ENCODE measurements at places on chromosomes 1 and 21. TPM values are rescaled to one million over a fixed set of nuclear protein-coding genes. Genes with fewer than 3 reads are reported as not detected.

AQP10 gene
- total RNA-seq = 0.14 TPM

TSPAN2 gene
- total RNA-seq = 0.33 TPM

TMEM81 gene
- total RNA-seq = 0.98 TPM

HOOK1 gene
- total RNA-seq = 33.4 TPM

PADI3 gene
- not detected for total RNA-seq

LPAR3 gene
- not detected for total RNA-seq

CD1B gene
- total RNA-seq = not detected

SLC26A9 gene
- total RNA-seq = not detected

SPRR2A gene
- total RNA-seq = not detected

ASPM gene
- total RNA-seq = 0.17 TPM

C1orf87 gene
- not detected for total RNA-seq

SEMA4A gene
- total RNA-seq = 3.5 TPM

SIKE1 gene
- total RNA-seq = 40.4 TPM

FABP3 gene
- 28.2 TPM for total RNA-seq

C1orf116 gene
- 0.59 TPM for total RNA-seq

GRCh38 chr1:36217670-36218069 is 6.6 kb upstream of the THRAP3 start:
- H3K4me1 ChIP-seq = no peaks in the 10 kb centered on the region
- no peak overlapping the region for H3K27ac ChIP-seq
- H3K36me3 ChIP-seq = no peaks in the 10 kb centered on the region
- DNase-seq = no peak
- no peaks in the 10 kb centered on the region for H3K27me3 ChIP-seq

DNA sequence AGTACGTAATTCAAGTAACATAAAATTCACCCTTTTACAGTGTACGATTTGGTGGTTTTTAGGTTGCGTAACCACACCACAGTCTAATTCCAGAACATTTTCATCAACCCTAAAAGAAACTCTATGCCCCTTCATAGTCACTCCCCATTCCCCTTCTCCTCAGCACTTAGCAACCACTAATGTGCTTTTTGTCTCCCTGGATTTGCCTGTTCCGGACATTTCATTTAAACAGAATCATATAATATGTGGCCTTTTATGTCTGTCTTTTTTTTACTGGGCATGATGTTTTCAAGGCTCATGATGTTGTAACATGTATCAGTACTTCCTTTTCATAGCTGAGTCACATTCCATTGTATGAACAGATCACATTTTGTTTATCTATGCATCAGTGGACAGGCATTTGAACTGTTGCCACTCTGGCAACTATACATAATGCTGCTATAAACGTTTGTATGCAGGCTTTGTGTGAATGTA is 20.8 kb downstream of the OBSCN start:
- no peaks in the 10 kb centered on the region for H3K4me1 ChIP-seq
- no peak for DNase-seq
- H3K27ac ChIP-seq = no peak overlapping the region
- no peaks in the 10 kb centered on the region for H3K36me3 ChIP-seq

- H3K4me1 ChIP-seq = no peaks in the 10 kb centered on the region
- DNase-seq = no peak
- H3K27ac ChIP-seq = no peak overlapping the region
- no peaks in the 10 kb centered on the region for H3K27me3 ChIP-seq
- no peaks in the 10 kb centered on the region for H3K36me3 ChIP-seq
Observed at GRCh38 chr1:87179076-87179810, 149.4 kb upstream of the LMO4 start.

DNA sequence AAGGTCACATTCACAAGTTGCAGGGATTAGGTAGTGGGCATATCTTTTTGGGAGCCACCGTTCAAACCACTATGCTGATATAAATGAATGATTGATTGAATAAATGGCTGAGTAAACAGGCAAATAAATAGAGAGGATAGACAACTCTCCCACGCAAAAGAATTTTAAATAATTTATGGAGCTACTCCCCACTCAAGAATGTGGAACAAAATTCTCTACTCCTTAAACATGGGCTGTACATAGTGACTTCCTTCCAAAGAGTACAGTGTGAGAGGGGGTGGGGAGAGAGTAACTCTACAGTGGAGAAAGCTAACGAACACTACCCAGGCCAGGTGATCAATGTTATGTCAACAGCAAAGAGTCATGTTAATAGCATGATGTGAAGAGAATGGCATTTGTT is 40.7 kb downstream of the KRTAP19-8 start:
- no peaks in the 10 kb centered on the region for H3K36me3 ChIP-seq
- H3K27me3 ChIP-seq = no peaks in the 10 kb centered on the region
- DNase-seq = no peak
- H3K4me3 ChIP-seq = no peak overlapping the region
- no peaks in the 10 kb centered on the region for H3K4me1 ChIP-seq

DNA sequence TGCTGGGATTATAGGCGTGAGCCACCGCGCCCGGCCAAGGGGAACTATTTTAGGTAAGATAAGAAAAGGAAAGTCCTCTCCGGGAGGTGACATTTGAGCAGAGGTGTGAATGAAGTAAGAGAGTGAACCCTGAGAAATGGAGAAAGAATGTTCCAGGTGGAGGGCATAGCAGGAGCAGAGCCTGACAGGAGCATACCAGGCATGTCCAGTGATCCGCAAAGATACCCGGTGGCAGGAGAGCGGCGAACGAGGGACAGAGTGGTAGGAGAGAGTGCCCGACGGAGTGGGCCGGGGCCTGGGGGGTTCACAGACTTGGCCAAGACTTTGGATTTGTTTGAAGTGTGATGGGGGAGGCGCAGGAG is 7.9 kb upstream of the RPS6KA1 start:
- DNase-seq = no peak
- no peaks in the 10 kb centered on the region for H3K27me3 ChIP-seq
- no peaks in the 10 kb centered on the region for H3K36me3 ChIP-seq

GRCh38 chr1:155941845-155942531 is 550 bp downstream of the RXFP4 start:
- peaks cover under 1% of the 10 kb centered on the region for H3K36me3 ChIP-seq
- H3K27me3 ChIP-seq = no peaks in the 10 kb centered on the region
- peaks cover 8% of the 10 kb centered on the region for H3K4me1 ChIP-seq
- DNase-seq = no peak

GRCh38 chr1:178574345-178574744 is 61.4 kb downstream of the TEX35 start:
- no peak for DNase-seq
- H3K27ac ChIP-seq = no peak overlapping the region
- no peak overlapping the region for H3K4me3 ChIP-seq
- H3K4me1 ChIP-seq = no peaks in the 10 kb centered on the region
- no peaks in the 10 kb centered on the region for H3K36me3 ChIP-seq
- no peaks in the 10 kb centered on the region for H3K27me3 ChIP-seq

- peaks cover 27% of the 10 kb centered on the region for H3K4me1 ChIP-seq
- peak within 1 kb of the TSS; percentile 82 for H3K4me3 ChIP-seq
- H3K27ac ChIP-seq = peak within 1 kb of the TSS; percentile 91
Observed at GRCh38 chr1:220748089-220748934, at the start of gene MTARC2. Gene MTARC2 (plus strand): TSS chr1:220748322. CDS start chr1:220748532, 210 bp downstream.

DNA sequence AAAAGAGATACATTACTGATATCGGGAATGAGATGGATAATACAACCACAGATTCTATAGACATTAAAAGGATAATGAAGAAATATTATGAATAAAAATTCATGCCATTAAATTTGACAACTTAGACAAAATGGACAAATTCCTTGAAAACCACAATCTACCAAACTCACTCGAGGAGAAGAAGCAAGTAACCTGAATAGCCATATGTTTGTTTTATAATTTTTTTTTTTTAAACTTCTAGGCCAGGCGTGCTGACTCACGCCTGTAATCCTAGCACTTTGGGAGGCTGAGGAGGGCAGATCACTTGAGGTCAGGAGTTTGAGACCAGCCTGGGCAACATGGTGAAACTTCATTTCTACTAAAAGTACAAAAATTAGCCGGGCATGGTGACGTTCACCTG is 327.9 kb downstream of the VAV3 start:
- no peak overlapping the region for H3K27ac ChIP-seq
- no peak overlapping the region for H3K4me3 ChIP-seq
- no peaks in the 10 kb centered on the region for H3K27me3 ChIP-seq
- no peaks in the 10 kb centered on the region for H3K36me3 ChIP-seq

DNA sequence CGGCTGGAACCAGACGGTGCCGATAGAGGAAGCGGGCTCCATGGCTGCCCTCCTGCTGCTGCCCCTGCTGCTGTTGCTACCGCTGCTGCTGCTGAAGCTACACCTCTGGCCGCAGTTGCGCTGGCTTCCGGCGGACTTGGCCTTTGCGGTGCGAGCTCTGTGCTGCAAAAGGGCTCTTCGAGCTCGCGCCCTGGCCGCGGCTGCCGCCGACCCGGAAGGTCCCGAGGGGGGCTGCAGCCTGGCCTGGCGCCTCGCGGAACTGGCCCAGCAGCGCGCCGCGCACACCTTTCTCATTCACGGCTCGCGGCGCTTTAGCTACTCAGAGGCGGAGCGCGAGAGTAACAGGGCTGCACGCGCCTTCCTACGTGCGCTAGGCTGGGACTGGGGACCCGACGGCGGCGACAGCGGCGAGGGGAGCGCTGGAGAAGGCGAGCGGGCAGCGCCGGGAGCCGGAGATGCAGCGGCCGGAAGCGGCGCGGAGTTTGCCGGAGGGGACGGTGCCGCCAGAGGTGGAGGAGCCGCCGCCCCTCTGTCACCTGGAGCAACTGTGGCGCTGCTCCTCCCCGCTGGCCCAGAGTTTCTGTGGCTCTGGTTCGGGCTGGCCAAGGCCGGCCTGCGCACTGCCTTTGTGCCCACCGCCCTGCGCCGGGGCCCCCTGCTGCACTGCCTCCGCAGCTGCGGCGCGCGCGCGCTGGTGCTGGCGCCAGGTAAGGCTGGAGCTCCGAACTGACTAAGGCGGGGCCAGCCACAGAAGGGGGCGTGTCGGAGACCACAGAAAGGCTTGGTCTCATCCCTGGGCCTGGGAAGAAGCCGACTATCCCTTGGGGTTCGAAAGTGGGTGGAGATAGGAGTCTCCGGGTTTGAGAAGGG is 486 bp downstream of the SLC27A3 start:
- peak overlapping the region; percentile 58 for H3K27ac ChIP-seq
- H3K4me3 ChIP-seq = peak overlapping the region; percentile 27
- peaks cover 34% of the 10 kb centered on the region for H3K4me1 ChIP-seq
- peak; percentile 62 for DNase-seq

GRCh38 chr1:246319083-246319714 is 187.9 kb downstream of the SMYD3 start:
- no peak for DNase-seq
- no peaks in the 10 kb centered on the region for H3K4me1 ChIP-seq
- H3K27me3 ChIP-seq = no peaks in the 10 kb centered on the region
- no peaks in the 10 kb centered on the region for H3K36me3 ChIP-seq

DNA sequence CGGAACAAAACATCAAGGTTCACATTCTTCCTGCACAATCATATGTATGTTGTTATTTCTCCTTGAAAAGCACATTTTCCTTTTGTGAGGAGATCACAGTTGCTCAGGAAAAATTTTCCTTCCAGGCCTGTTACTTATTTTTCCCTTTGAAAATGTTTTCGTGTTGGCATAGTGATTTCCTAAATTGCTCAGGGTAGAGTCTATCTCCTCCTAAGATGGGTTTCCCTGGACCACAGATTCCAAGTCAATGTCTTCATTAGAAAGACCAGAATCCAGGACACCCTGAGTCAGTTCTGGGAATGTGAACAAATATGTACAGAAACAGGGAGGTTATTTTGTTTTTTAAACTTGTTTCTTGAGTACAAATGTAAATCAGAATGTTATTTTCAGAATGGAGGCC is 94.3 kb upstream of the C1orf105 start:
- no peaks in the 10 kb centered on the region for H3K27me3 ChIP-seq
- H3K27ac ChIP-seq = no peak overlapping the region
- no peak overlapping the region for H3K4me3 ChIP-seq
- H3K36me3 ChIP-seq = no peaks in the 10 kb centered on the region

- no peaks in the 10 kb centered on the region for H3K36me3 ChIP-seq
- no peak overlapping the region for H3K4me3 ChIP-seq
- DNase-seq = no peak
- no peaks in the 10 kb centered on the region for H3K4me1 ChIP-seq
Observed at GRCh38 chr1:185789501-185790193, 55.5 kb downstream of the HMCN1 start.

GRCh38 chr1:37731312-37732019 is 33.5 kb downstream of the EPHA10 start:
- no peak overlapping the region for H3K27ac ChIP-seq
- no peak for DNase-seq

- H3K4me3 ChIP-seq = no peak overlapping the region
- no peaks in the 10 kb centered on the region for H3K36me3 ChIP-seq
- H3K27me3 ChIP-seq = no peaks in the 10 kb centered on the region
- no peak for DNase-seq
Observed at GRCh38 chr1:168734271-168734670, 5.3 kb upstream of the DPT start.

DNA sequence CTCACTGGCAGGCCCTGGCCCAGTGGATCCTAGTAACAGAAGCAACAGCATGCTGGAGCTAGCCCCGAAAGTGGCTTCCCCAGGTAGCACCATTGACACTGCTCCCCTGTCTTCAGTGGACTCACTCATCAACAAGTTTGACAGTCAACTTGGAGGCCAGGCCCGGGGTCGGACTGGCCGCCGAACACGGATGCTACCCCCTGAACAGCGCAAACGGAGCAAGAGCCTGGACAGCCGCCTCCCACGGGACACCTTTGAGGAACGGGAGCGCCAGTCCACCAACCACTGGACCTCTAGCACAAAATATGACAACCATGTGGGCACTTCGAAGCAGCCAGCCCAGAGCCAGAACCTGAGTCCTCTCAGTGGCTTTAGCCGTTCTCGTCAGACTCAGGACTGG is 7.7 kb downstream of the CGN start:
- no peaks in the 10 kb centered on the region for H3K27me3 ChIP-seq
- H3K27ac ChIP-seq = no peak overlapping the region
- DNase-seq = no peak
- H3K36me3 ChIP-seq = peaks cover 12% of the 10 kb centered on the region
- H3K4me1 ChIP-seq = peaks cover 45% of the 10 kb centered on the region

GRCh38 chr1:205470131-205470530 is 14.3 kb upstream of the BLACAT1 start:
- H3K27ac ChIP-seq = no peak overlapping the region
- no peaks in the 10 kb centered on the region for H3K4me1 ChIP-seq
- no peak for DNase-seq
- H3K36me3 ChIP-seq = no peaks in the 10 kb centered on the region
- H3K4me3 ChIP-seq = no peak overlapping the region

Data from liver (tissue), 10 donors.